GM04503 (cell line): ENCODE measurements at places on chromosomes 4 and X.

DNA sequence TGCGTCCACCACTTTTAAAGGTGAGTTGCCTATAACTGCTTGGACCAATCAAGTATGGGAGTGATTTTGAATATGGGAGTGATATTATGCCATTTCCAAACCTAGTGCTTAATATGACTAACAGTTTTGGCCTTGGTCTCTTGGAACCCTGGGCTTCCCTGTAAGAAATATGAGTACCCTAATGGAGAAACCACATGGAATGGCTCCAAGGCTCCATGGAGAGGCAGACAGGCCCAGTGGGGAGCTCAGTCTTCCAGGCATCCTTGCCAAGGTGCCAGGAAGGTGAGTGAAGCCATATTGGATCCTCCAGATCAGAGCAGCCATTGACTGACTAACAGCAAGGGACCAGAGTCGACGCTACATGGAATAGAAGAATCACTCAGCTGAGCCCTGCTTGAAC lies 53.2 kb downstream of the MAML3 start:
- no peak for DNase-seq

DNA sequence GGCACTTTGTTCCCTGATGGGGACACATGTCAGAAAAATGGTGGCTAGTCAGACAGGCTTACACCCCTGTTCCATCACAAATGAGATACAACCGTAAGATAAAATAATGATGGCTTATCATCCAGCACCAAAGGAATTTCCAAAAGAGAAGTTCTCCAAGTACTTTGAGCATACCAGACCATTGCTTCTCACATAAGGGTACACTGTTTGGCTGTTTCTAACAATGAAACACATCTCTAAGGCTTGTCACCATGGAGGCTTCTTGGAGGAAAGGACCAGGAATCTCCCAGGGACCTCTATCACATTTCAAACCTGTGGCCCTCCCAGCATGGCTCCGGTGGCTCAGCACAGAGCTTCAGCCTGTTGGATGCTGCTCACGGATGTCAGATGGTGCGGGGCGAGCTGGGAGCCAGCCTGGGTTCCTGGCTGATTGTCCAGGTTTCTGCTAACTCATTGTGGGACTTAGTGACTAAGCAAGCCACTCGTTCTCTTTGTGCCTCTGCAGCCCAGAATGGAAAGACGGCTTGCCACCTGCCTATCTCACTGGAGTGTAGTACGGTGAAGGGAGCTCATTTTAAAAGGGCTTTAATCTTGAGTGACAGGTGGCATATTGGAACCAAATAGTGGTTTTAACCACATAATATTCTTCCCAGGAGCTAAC lies 54.5 kb downstream of the FHDC1 start:
- no peak for DNase-seq

- no peak for DNase-seq
Measured at GRCh38 chrX:153488231-153488914, 6.4 kb upstream of the BGN start.

DNA sequence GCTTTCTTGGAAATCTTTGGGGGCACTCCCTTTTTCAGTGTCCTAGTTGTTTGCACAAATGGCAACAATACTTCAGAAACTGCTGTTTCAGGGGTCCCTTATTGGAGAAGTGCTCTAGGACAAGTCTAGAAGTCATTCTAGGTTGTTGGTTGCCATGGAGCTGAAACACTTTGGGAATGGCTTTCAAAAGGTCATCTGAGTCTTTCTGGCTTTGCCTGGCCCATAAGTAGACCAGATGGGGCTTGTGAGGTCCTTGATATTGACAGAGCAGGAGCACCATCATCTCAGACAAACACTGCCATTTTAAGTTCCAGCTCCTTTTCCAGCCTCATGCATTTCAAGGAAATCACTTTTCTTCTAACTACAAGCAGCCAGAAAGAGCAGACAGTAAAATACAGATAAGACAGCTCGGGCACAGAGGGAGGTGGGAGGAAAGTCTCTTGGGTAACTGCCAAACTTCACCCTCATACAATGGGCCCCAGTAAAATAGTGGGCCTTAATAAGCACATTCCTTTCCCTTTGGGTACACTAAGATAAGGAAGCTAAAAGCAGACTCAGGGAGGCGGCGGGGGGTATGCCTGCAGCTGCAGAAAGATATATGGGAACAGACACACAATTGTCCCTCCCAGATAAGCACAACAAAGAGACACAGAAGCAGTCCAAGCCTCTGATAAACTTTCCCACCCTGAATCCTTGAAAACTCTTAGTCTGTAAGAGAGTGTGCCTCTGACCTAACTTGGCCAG lies 8.5 kb upstream of the NXF3 start:
- DNase-seq: no peak

GRCh38 chr4:174260099-174260498 lies 23.4 kb downstream of the FBXO8 start:
- DNase-seq: no peak

- no peak for DNase-seq
Measured at GRCh38 chr4:135316266-135316779, 1114.7 kb upstream of the PABPC4L start.

GRCh38 chr4:170698334-170698733 lies 608.6 kb upstream of the AADAT start:
- no peak for DNase-seq

DNA sequence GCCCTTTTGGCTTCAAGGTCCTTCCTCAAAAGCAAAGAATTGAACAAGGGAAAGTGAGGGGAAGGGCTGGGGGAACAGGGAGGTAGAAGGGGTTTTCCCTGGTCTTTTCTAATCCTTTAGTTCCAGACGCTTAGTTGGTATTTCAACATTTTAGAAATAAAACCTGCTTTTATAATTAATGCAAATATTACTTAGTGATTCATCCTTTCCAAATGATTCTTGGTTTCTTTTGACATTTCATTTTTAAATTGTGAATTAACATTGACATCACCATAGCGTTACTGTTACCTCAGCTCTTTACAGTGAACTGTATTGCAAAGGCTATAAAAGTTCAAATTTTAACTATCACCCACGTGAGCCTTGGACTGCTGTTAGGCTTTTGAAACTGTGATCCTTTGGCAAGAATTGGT lies 20.9 kb downstream of the NFKB1 start:
- no peak for DNase-seq

DNA sequence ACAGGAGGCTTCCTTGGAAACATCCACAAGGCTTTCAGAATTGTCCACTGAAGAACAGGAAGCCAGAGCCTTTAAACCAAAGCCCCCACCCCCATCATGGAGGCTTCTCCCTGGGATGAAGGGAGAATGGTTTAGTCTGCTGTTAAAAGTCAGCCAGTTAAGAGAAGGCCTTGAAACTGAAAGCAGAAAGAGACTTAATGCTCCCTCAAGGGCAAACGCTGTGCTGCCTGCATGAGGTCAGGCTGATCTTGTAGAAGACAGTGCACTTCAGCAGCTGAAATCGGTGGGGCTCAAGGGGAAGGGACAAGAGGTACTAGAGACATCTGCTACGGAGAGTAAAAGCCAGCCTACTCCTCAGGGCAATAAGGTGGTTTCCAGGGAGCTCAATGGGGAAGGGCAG lies 69.0 kb downstream of the HPRT1 start:
- no peak for DNase-seq

DNA sequence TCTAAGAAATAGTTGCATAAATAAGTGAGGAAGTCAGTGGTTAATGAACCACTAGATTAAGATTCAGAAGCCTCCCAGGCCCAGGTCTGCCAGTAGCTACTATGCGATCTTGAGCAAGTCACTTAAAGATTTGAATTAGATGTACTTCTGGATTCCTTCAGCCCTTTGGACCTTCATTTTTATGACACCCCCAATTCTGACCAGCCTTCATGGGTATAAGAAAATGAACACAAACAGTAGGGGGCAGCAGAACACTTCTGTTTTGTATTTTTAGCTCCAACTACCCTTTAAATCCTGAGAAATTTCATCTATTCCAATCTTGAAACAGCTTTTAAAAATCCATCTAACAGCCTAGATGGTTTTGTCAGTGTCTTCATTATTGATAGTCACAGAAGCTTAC lies 19.0 kb downstream of the TMEM47 start:
- no peak for DNase-seq

DNA sequence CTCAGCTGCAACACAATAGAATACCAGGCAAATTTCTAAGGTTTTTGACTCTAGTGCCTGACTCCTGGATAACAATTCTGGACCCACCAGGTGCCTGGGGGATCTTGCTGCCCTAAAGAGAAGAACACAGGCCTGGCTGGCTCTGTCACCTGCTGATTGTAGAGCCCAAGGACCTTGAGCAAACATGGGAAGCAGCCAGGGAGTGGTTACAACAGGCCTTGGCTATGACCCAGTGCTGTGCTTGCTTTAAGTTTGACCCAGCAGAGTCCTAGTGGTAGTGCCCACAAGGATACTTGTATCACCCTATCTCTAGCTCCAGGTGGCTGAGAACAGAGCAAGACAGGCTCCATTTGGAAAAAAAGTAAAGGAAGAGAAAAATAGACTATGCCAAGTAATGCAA lies 176.8 kb upstream of the DCAF12L2 start:
- DNase-seq: no peak

GRCh38 chr4:121574618-121575017 lies 122.2 kb downstream of the ANXA5 start:
- no peak for DNase-seq
